ENCODE measurements at places on chromosomes 12 and 14. TPM values are rescaled to one million over a fixed set of nuclear protein-coding genes. Genes with fewer than 3 reads are reported as not detected.

GRCh38 chr14:106551265-106551664 lies 1024.9 kb downstream of the TMEM121 start:
- DNase-seq = peak; percentile 12
- no peak overlapping the region for H3K4me3 ChIP-seq
- peaks cover 12% of the 10 kb centered on the region for H3K4me1 ChIP-seq
- no peaks in the 10 kb centered on the region for H3K36me3 ChIP-seq
- H3K27ac ChIP-seq = no peak overlapping the region

DNA sequence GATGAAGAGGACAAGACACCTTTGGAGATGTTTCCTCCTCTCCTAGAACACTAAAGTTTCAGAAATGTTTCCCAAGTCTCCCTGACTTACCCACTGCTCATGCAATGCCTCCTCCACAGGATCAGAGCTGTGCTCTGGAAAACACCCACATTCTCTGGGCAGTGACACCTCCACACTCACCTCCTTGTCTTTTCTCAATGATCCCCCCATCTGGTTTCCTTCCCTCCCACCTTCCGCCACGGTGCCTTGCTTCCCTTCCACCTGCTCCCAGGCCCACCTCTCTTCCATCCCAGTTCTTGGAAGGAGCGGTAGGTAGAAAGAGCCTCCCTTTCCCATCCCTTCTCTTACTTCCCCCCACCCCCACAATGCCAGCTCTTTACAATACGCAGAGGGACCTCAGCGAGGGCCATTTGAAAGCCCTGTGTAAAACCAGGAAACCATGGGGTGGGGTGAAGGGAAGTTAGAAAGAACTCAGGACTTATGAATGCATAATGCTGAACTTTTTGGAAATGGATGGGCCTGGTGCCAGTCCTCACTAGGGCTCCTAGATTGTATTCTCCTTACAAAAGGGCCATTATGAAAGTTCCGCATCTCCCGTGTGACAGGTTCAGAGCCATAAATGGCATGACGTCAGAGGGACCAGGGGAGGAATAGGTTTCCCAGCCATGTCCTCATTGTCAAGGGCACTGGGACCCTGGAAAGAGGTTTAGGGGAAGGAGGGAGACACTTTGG lies 12.8 kb downstream of the FBLN5 start:
- no peaks in the 10 kb centered on the region for H3K4me1 ChIP-seq
- no peak overlapping the region for H3K27ac ChIP-seq
- no peak overlapping the region for H3K4me3 ChIP-seq
- no peaks in the 10 kb centered on the region for H3K27me3 ChIP-seq
- H3K36me3 ChIP-seq = no peaks in the 10 kb centered on the region

DNA sequence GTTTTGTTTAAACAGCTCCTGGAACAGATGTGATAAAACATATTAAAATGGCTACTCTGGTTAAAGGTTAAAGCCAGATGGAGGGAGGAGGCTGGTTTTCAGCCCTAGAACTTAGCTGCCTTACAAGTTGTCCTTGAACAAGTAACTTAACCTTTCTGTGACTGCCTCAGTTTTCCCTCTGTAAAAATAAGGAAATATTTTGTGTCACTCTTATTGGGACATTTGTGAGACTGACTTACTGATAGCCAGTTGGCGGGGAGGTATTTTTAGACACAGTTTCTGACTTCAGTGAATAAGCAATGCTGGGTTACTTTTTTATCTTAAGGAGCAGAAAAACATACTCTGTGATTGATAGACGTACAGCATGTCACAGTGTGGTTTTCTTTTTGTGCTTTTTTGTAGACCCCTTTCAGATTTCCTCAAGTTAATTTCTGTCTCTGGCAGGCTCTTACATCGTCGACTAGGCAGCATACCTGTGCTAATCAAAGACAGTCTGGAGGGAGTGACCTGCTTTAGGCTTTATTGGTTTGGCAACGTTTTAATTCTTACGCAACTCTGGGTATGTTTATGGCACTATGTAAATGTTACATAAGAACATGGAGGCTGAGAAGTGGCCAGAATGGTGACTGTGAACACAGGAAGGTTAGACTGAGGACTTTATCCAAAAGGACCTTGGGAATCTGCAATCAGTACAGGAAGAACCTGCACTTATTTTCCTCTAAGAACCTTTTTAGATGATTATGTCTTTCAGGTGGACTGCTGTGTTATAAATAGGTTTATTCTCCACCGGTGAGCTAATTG lies 3.3 kb downstream of the ACVR1B start:
- no peak overlapping the region for H3K27ac ChIP-seq
- H3K27me3 ChIP-seq = peaks cover 4% of the 10 kb centered on the region
- DNase-seq = no peak

DNA sequence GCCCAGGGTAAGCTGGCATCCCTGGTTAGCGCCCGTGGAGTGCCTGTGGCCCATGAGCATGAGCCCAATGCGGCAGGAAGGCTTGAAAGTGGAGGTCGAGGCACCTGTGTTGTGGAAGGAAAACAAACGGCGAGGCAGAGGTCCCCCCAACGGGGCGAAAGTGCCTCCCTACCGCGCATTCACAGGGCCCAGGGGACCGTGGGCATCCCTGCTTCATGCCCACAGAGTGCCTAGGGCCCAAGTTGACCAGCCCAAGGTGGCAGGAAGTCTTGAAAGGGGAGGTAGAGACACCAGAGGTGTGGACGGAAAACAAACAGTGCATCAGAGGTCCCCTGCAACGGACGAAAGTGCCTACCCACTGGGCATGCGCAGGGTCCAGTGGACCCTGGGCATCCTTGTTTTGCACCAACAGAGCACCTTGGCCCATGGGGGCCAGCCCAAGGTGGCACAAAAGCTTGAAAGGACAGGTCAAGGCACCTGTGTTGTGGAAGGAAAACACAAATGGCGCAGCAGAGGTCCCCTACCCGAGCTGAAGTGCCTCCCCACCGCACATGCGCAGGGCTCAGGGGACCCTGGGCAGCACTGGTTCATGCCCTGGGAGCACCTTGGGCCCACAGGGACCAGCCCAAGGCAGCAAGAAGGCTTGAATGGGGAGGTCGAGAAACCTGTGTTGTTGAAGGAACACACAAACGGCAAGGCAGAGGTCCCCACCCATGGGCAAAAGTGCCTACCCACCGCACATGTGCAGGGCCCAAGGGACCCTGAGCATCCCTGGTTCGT lies 377.5 kb downstream of the ALG10 start:
- DNase-seq = peak; percentile 3
- H3K36me3 ChIP-seq = no peaks in the 10 kb centered on the region
- no peak overlapping the region for H3K4me3 ChIP-seq
- no peaks in the 10 kb centered on the region for H3K27me3 ChIP-seq

GRCh38 chr12:9731393-9731792 lies 1.5 kb downstream of the CLECL1 start:
- peak overlapping the region; percentile 93 for H3K27ac ChIP-seq
- H3K4me1 ChIP-seq = peaks cover 37% of the 10 kb centered on the region
- peak overlapping the region; percentile 70 for H3K4me3 ChIP-seq
- no peak for DNase-seq
- no peaks in the 10 kb centered on the region for H3K27me3 ChIP-seq
- H3K36me3 ChIP-seq = peaks cover 7% of the 10 kb centered on the region

DNA sequence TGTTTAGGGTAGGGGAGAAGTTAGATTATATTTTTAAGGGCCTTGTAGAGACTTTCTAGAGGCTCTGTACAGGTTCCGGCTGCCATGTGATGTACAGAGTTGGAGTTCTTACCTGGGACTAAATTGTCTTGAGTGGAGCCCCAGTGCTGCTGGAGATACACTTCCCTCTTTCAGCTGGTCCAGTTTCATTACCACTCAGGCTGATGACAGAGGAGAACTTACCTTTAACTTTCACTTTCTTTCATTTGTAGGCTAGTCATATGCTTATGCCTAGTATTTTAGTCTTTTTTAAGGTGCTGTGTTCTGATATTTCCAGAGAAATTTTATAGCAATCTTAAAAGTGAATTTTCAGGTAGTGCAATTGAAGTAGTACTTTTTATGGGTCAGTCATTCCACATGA lies 117.3 kb downstream of the ERC1 start:
- no peak overlapping the region for H3K27ac ChIP-seq
- DNase-seq = no peak
- no peak overlapping the region for H3K4me3 ChIP-seq
- no peaks in the 10 kb centered on the region for H3K27me3 ChIP-seq
- H3K36me3 ChIP-seq = peaks cover 7% of the 10 kb centered on the region
- peaks cover 13% of the 10 kb centered on the region for H3K4me1 ChIP-seq

The PLCZ1 gene
- total RNA-seq = not detected

The KIF5A gene
- 0.99 TPM for total RNA-seq

The SPTB gene
- 0.57 TPM for total RNA-seq

The RIN3 gene
- 18.8 TPM for total RNA-seq
